ENCODE measurements at places on chromosomes 4 and X.

- no peak for DNase-seq
Measured at GRCh38 chr4:158580064-158580463, 58.4 kb downstream of the RXFP1 start.

DNA sequence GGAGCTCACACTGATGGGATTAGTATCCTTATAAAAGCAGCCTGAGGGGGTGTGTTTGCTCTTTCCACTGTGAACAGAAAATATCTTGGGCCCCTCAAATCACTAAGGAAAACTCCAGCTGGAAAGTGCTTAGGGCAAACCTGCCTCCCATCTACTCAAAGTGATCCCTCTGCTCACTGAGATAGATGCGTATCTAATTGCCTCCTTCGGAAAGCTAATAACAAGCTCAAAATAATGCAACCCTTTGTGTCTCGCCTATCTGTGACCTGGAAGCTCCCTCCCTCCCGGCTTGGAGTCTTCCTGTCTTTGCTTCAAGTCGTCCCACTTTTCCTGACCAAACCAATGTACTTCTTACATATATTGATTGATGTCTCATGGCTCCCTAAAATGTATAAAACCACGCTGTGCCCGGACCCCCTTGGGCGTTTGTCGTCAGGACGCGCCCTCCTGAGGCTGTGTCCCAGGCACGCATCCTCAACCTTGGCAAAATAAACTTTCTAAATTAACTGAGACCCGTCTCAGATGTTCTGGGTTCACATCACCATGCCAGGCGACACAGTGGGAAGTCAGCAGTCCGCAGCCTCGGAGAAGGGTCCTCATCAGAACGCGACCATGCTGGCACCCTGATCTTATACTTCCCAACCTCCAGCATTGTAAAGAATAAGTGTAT is 34.1 kb upstream of the SORCS2 start:
- DNase-seq = no peak

- DNase-seq = no peak
Measured at GRCh38 chrX:78624426-78624825, 34.7 kb downstream of the RTL3 start.

GRCh38 chr4:153728660-153729059 is 31.2 kb downstream of the RNF175 start:
- DNase-seq = no peak

GRCh38 chr4:48752726-48753125 is 27.4 kb downstream of the FRYL start:
- no peak for DNase-seq

GRCh38 chr4:119204916-119205315 is 7.6 kb upstream of the USP53 start:
- DNase-seq = no peak

DNA sequence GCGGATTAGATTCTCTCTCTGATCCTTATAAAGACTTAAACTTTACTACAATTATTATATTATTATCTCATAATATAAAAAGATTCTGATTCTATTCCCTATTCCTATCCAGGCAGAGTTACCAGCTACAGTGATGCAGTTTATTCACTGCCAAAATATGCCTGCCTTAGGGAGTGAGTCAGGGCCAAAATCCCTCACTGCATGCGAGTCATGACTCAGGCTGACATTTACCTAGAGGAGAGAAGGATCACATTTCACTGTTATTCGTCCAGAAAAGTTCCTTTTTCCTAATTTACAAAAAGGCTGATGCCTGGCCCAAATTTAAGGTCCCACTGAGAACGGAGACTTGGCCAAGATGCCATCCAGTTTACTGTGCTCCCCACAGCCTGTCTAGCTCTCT is 168.5 kb upstream of the LDB2 start:
- no peak for DNase-seq

GRCh38 chrX:22338740-22339139 is 66.0 kb downstream of the CBLL2 start:
- DNase-seq = no peak

GRCh38 chrX:145910017-145910416 is 92.4 kb downstream of the SLITRK2 start:
- DNase-seq = no peak

DNA sequence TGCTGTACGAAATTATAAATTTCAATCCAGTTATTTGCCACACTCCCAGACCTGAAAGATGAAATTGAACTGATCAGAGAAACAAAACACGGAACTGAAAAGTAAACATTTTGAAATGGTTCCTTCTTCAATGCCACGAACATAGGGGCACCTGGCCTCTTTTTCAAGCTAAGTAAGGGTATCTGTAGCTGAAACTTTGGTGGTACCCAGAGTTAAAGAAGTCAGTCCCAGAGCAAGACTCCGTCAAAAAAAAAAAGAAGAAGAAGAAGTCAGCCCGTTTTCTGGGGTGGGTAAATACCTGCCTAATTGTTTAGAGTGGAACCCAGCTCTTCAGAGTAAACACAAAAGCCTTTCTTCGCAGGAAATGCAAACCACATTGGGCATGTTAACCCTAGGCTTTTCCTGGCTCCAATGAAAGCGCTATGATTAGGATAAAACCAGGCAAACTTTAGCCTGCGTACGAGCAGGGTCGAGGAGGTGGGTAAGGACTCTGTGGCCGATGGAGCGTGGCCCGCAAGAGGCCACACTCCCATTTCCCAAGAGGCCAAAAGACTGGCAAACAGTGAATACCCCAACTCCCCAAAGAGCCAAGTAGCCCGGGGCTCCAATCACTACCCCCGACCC is 1.3 kb downstream of the ANTXR2 start:
- no peak for DNase-seq

DNA sequence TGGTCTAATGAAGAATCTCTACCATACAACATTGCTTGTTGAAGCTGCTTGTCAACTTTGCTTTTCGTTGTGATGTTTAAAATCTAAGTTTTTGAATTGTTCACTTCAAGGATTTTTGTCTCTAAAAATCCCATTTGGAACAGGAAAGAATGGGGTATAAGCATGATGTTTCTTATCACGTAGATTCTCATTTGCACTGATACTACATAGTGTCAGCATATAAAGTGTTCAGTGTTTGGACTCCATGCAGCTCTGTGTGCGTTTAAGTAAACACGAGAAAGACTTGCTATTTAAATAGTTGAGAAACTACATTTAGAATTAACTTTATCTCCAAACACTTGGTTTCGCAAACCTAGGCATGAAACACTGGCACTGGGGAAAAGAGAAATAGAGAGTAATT is 452.5 kb downstream of the NKX6-1 start:
- no peak for DNase-seq

- no peak for DNase-seq
Measured at GRCh38 chr4:9611101-9611500, 166.9 kb downstream of the DEFB131A start.

DNA sequence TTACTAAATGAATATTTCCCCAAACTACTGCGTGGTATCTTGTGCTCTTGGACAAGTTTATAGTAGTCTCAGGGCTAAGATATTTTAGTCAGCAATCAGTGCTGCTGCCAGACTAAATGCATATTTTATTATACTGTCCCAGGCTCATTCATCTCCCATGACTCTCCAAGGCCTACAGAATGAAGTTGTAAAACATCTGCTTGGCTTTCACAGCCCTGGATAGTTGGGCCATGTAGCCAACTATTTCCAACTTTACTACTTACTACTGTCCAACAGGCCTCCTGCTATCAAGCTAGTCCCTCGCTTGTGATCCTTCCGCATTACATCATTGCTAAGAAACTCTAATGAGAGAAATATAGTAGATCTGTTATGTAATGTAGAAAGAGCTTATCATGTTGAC is 31.4 kb downstream of the MAGEB16 start:
- DNase-seq = no peak

- no peak for DNase-seq
Measured at GRCh38 chrX:137101273-137101990, 67.6 kb upstream of the GPR101 start.

GRCh38 chr4:55241461-55241860 is 104.6 kb upstream of the SRD5A3 start:
- no peak for DNase-seq

DNA sequence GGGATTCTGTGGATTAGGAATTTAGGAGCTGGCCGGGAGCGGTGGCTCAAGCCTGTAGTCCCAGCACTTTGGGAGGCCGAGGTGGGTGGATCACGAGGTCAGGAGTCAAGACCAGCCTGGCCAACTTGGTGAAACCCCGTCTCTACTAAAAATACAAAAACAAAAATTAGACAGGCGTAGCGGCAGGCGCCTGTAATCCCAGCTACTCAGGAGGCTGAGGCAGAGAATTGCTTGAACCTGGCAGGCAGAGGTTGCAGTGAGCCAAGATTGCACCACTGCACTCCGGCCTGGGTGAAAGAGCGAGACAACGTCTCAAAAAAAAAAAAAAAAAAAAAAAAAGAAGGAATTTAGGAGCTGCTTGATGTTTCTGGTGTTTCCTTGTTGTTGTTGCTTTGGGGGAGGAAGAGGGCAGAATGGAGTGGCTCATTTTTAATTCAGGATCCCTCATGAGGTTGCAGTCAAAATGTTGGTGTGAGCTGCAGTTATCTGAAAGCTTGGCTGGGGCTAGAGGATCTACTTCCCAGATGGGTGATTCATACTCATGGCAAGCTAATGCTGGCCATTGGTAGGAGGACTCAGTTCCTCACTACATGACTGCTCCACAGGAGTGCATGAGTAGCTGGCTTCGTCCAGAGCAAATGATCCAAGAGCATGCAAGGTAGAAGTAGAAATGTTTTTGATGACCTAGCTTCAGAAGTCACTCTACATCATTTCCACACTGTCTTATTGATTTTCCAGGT is 26.5 kb upstream of the JADE1 start:
- DNase-seq = no peak

DNA sequence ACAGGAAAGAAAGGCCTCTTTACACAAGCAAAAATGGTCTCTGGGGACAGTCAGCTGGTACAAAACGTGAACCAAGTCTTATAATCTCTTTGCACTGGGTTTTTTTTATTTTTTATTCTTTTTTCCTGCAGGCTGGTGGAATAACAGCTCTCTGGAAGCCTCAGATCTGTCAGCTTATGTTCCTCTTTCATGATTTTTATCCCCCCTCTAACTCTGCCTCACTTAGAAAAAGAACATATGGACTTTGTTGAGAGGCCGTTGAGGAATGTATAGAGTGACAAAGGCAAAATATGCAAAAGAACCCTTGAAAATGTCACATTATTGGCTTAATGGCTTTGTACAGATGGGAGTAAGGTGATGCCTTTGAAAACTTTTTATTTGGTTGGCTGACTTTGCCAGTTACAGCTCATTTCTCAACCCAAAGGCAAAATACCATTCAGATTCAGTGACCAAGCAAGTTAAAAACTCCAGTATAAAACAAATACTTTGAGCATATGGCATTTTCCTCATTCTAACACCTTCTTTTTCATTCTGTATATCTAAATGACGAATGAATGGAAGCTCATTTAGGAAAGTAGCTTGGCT is 111.1 kb downstream of the RNF150 start:
- DNase-seq = no peak

GRCh38 chr4:67475155-67475554 is 70.1 kb downstream of the CENPC start:
- no peak for DNase-seq

- no peak for DNase-seq
Measured at GRCh38 chr4:156939801-156940200, 31.8 kb downstream of the PDGFC start.

- no peak for DNase-seq
Measured at GRCh38 chrX:133781174-133781573, 204.2 kb downstream of the GPC3 start.

- no peak for DNase-seq
Measured at GRCh38 chr4:180923486-180923885, 1319.7 kb upstream of the TENM3 start.

- DNase-seq = no peak
Measured at GRCh38 chrX:129955682-129956081, 26.8 kb upstream of the BCORL1 start.

- DNase-seq = no peak
Measured at GRCh38 chr4:56764775-56765174, 56.7 kb downstream of the SPINK2 start.

DNA sequence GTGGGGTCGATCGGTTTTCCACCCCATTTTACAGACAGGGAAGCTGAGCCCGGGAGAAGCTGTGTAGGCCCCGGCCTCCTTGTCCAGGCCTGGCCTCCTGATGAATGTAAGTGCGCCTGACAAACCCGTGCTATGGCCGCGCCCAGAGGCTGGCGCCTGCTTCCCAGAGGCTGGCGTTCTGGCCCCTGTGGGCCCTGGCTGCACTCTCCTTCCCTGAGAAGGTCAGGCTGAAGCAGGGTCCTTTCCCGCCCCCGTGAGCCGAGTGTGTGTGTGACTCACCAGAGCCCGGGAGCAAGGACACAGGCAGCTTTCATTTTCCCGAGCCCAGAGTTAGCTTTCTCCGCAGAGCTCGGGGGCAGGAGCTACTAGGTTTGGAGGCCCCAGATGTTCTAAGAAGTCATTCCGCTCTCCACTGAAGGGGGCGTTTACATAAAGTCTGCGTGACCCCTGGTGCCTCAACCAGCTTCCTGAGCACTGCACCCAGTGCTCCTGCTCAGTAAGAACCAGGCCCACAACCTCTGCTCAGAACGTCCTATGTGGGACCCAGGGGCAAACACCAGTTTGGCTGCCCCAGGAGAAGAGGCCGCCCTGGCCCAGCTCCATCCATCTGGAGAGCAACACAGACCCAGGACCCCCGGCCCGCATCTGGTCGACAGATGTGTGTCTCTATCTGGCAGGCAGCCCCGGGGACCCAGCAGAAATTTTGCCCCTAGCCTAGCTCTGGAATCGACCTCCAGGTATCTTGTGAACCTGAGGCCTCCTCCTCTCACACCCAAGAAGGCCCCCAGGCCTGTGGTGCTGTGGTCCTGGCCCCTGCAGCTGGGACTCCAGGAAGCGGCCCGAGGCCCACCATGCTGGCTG is 13.6 kb downstream of the UVSSA start:
- no peak for DNase-seq

DNA sequence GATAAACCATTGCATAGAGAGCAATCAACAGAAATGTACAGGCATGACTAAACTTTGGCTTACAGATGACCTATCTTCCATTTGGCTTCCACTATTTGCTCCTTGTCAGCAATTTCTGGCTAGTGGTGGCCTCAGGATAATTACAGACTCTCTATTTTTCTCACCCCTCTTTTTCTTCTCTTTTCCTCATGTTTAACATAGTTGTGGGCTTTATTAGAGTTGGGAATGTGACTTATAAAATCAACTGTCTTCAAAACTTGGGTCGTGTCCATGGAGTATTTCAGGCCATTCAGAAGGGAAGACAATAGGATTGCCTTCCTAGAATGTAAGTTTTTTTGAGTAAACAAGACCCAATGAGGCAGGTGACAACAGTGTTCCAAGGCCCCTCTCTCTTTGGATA is 236.2 kb downstream of the FRAS1 start:
- DNase-seq = no peak

- DNase-seq = no peak
Measured at GRCh38 chr4:128244379-128244778, 43.2 kb downstream of the PGRMC2 start.

Measured in stimulated activated CD8-positive, alpha-beta memory T cell treated with anti-CD3 and anti-CD28 coated beads, Interleukin-15, amount 100 ng/mL, for 4 hours (primary cell).